Foreskin keratinocyte (primary cell): ENCODE measurements at places on chromosomes 3 and 15. TPM values are rescaled to one million over a fixed set of nuclear protein-coding genes. Genes with fewer than 3 reads are reported as not detected.

B3GALNT1 gene
- 3.5 and 4.1 TPM in 2 replicates for polyA plus RNA-seq

ALG1L2 gene
- not detected in 2 replicates for polyA plus RNA-seq

IL17RB gene
- 0.03 TPM in 1 of 2 replicates, not detected in the other for polyA plus RNA-seq

TRH gene
- polyA plus RNA-seq: not detected in 2 replicates

CLDN1 gene
- 0.99 and 3.0 TPM in 2 replicates for polyA plus RNA-seq

LXN gene
- 7.9 and 11.4 TPM in 2 replicates for polyA plus RNA-seq

SAMMSON gene
- not detected in 2 replicates for polyA plus RNA-seq

GOLGA6L26 gene
- polyA plus RNA-seq: not detected in 2 replicates

MKRN3 gene
- polyA plus RNA-seq: 0.17 TPM in 2 replicates

TRPM1 gene
- 0.03 TPM in 1 of 2 replicates, not detected in the other for polyA plus RNA-seq

DNAH12 gene
- not detected in 2 replicates for polyA plus RNA-seq

TFRC gene
- 12.8 and 13.4 TPM in 2 replicates for polyA plus RNA-seq

GMPPB gene
- polyA plus RNA-seq: 54.8 and 57.5 TPM in 2 replicates
